ENCODE measurements at places on chromosomes 4 and X.
A peak's percentile ranks its signal among the peaks of the same experiment; 100 is the strongest.

GRCh38 chr4:124183231-124183630 lies 529.3 kb downstream of the ANKRD50 start:
- DNase-seq = no peak

DNA sequence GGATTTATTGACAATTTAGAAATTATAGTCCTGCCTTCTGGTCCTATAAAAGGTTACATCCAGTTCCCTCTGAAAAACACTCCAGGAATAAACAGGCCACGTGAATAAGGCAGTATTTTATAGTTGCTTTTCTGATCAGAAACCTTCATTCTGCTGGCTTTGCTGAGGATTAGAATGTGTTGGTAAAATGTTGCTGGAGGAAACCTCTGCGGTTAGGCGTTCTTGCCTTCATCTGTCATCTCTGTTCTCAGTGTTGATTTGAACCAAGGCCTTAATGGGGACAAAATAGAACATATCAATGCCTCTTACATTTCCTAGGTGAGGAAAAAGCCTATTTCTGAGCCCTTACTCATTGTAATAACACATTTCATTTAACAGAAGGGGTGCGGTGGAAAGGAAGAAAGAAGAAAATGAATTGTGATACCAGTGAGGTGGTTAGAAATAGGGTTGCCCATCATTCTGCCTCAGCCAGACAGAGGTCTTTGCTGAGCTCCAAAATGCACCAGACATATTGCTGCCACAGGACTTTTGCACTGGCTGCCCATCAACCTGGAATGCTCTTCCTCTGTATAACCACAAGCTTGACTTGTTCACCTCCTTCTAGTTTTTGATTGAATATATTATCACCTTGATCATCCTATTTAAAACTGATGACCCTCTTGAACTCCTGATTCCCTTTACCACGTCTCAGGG lies 18.0 kb upstream of the SPARCL1 start:
- no peak for DNase-seq

DNA sequence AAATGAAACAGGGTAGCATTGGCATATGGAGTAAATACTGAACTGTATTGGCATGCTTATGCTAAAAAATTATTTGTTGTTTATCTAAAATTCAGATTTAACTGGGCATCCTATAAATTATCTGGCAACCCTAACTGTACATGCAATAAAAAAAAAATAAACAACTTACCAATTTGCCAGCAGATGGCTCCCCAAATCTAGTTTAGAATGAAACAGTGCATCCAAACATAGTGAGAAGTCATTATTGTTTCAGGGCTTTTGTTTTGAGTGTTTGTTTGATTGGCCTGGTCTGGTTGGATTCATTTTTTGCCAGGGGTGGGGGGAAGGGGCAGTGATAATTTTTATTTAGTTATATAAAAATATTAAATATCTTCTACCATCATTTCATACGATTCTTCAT lies 12.8 kb upstream of the NSUN7 start:
- peak; percentile 51 for DNase-seq

- no peak for DNase-seq
These were observed 909.2 kb upstream of the PRKX start for GRCh38 chrX:4622486-4623167.

DNA sequence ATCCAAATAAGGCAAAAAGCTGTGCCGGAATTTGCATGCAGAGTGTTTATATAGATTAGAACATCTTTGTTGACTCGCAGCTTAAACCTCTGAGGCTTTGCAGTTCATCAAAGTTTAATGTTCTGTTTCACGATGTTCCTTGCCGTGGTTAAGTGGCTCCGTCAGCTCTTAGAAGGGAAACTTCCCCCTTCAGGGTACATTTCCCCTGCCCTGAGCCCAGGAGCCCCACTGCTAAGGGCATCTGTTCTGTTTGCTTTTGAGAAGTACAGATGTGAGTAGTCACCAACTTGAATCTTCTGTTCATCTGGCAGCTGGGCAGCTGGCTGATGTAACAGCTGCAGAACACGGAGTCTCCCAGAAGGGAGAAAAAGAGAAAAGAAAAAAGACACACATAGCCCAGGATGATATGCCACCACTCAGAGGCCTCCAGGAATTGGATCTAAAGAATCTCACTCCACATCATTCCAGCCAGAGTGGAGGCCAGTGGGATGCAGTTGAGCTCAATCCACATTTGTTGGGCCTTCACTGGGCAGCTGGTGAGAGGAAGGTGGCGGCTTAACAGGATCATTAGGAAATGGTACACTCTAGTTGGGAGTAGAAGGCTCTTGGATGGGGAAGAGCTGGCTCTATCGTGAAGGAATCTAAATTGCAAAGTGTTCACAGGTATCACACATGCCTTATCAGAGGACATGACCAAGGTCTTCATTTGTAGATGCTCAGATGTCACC lies 178.7 kb upstream of the RBPJ start:
- peak; percentile 48 for DNase-seq

- DNase-seq = no peak
These were observed 335.5 kb downstream of the ARHGAP10 start for GRCh38 chr4:148067301-148067916.

DNA sequence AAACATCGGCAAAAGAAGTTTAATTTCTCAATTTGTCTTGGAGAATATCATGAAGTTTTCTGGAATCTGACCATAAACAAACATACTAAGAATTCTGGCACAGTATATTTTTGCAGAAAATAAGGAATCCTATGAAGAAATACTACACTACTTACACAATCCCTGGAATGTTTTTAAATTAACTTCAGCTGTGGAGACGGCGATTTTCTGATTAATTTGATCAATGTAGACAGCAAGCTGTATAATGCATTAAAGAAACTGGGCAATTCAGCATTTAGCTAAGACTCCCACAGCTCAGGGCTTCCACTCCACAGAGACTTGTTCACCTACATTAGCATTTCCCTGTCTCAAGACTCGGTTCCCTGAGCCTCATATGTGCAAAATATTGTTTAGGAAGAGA lies 12.2 kb downstream of the EGFL6 start:
- DNase-seq = peak; percentile 6

DNA sequence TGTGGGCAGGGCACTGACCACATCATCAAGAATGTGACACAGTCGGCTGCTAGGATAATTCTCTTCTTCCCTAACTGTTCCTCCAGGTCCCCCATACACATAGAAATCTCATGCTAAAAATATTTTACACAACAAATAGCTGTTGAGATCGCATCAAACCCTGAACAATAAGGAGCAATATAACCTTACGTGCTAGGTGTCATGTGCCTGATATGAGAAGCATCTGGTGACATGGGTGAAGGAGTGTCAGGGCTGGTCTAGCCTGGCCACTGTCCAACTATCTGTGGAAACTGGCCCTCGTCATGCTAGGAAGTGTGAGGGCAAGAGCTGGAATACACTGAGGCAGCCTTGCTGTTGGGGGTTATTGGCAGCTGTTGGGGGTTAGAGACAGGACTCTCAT lies 167.3 kb upstream of the PGRMC2 start:
- no peak for DNase-seq

- no peak for DNase-seq
These were observed 2349.0 kb upstream of the TENM3 start for GRCh38 chr4:179894066-179894778.

GRCh38 chr4:123073650-123074049 lies 151.3 kb upstream of the NUDT6 start:
- no peak for DNase-seq

DNA sequence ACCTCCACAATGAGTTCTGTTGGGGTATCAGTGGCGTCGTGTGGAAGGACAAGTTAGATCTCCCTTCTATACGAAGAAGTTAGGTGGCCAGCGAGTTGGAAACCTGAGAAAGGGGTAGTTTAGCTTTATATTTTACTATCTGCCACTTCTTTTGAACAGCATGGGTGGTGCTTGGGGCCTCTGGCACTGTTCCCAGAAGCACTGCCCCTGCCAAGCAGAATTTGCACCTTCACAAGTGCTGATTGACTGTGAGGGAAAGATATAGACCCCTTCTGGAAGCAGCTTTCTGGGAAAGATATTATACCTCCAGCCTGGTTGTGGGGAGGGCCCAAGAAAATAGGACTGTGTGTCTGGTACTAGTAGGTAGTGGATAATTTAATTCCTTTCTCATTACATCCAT lies 246.9 kb downstream of the FBXO8 start:
- no peak for DNase-seq

DNA sequence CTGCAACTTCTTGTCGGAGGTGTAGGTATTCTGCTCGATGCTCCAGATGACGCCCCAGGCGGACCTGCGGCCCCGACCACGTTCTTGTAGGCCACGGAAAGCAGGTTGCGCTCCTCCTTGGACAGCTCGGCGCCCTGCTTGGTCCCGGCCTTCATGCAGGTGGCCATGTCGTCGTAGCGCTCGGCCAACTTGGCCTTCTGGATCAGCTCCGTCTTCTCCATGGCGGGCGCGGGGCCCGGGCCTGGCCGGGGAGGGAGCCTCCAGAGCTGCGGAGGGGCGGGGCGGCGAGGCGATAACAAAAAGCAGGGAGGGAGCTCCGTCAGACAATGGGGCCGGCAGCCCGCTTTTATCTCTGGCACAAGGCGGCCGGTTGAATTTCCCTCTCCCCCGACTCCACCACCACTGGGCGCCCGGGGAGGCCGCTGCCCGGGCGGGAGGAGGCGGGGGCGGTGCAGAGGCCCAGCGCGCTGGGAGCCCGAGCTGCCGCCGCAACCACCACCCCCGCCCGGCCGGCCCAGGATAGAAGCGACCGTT lies 28.3 kb upstream of the DRP2 start:
- no peak for DNase-seq

GRCh38 chr4:66568431-66568830 lies 898.1 kb upstream of the EPHA5 start:
- DNase-seq = no peak

- DNase-seq = no peak
These were observed 10.9 kb upstream of the MAGEA4 start for GRCh38 chrX:151901826-151902225.

Measured in AG08395 (cell line).